Foreskin fibroblast (primary cell): ENCODE measurements at places on chromosomes 2 and 18.

- peak; percentile 80 for DNase-seq
Measured at GRCh38 chr18:34493099-34493544, 217.0 kb upstream of the DTNA start.

GRCh38 chr18:27164905-27165304, 20.2 kb downstream of the CHST9 start:
- DNase-seq = no peak

GRCh38 chr2:219078126-219078525, 17.4 kb upstream of the IHH start:
- no peak for DNase-seq

- no peak for DNase-seq
Measured at GRCh38 chr2:48944956-48945355, 189.4 kb upstream of the LHCGR start.

GRCh38 chr2:75261923-75262322, 62.6 kb upstream of the TACR1 start:
- DNase-seq = no peak

DNA sequence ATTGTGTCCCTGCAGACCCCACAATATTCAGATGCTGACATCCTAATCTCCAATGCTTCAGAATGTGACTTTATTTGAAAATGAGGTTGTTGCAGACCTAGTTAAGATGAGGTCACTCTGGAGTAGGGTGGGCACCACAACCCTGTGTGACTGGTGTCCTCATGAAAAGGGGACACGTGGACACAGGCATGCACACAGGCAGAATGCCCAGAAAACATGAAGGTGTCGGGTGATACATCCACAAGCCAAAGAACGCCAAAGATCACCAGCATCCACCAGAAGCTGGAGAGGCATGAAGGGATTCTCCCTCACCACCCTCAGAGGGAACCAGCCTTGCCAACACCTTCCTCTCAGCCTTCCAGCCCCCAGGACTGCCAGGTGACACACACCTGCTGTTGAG, 69.3 kb downstream of the AFF3 start:
- DNase-seq = no peak

DNA sequence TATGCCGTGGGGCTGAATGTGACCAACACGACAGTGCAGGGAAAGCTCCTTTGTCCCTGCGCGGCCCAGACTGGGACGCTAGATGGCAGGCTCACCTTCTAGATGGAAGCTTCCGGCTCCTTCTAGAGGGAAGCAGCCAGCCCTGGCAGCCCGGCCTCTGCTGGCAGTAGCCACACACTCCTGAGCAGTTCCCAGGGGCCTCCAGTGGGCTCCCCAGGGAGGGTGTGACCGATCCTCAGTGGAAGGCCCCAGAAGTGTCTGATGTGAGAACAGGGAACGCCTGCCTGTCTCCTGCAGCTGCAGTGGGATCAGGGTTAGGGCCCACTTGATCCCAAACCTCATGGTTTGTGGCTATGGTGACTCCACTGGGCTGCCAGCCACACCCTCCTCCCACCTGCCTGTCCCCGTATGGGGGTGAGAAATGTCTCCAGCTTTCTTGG, 48.5 kb upstream of the LRPPRC start:
- peak; percentile 70 for DNase-seq

GRCh38 chr18:39732918-39733317, 2167.3 kb upstream of the CELF4 start:
- DNase-seq = no peak

DNA sequence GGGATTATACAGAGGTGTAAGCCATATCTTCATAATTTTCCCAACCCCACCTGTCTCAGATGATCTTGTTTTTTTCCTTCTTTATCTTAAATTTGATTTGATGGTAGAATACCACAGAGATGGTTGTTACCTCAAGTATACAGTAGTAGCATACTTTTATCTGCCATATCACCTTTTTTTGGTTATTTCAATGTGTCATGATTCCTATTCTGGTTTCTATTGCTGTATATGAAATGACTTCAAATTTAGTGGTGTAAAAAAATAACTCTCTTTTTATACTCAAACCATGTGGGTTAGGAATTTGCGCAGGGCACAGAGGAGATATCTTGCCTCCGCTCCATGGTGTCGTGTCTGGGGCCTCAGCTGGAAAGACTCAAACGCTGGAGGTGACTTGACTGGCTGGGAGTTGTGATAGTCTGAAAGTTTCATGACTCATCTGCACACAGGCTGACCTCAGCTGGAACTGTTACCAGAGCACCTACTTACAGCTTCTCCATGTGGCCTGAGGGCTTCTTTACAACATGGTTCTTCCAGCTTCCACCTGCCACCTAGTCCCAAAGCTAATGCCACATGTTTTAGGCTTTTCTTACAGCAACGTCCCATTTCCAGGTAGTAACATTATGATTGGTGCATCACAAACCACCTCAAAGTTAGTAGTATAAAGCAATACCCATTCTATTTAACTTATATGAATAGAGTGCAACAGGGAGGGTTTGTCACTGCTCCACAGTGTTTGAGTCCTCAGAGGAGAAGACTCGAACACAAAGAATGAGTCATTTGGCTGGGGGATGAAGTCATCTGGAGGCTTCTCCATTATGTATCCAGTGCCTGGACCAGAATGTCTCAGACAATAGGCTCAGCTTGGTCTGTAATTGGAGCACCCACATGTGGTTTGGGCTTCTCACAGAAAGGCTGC, 82.3 kb upstream of the XPO1 start:
- DNase-seq = peak; percentile 77

- DNase-seq = no peak
Measured at GRCh38 chr2:240603081-240603835, 16.7 kb downstream of the CAPN10 start.

GRCh38 chr18:79738581-79739439, 58.9 kb upstream of the KCNG2 start:
- no peak for DNase-seq

GRCh38 chr2:43102366-43103092, 123.9 kb downstream of the ZFP36L2 start:
- DNase-seq = no peak

DNA sequence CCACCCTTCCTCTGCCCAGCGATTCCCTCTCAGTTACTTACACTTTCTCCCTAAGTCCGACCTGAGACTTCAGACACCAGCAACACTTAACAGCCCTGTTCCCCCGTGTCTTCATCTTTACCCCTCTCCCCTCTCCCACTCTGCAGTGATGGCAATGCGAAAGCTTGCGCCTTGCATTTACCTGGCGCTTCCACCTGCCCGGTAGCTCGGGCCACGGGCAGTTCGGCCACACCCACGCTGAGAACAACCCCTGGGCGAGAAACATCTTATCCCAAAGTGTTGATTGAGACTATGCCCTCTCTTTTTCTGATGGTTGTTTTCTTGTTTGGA, 558 bp downstream of the DNAJC10 start:
- DNase-seq = no peak

- DNase-seq = peak; percentile 2
Measured at GRCh38 chr2:41736105-41736567, 311.7 kb upstream of the PKDCC start.

GRCh38 chr18:67001052-67001451, 397.2 kb upstream of the CDH19 start:
- DNase-seq = no peak

DNA sequence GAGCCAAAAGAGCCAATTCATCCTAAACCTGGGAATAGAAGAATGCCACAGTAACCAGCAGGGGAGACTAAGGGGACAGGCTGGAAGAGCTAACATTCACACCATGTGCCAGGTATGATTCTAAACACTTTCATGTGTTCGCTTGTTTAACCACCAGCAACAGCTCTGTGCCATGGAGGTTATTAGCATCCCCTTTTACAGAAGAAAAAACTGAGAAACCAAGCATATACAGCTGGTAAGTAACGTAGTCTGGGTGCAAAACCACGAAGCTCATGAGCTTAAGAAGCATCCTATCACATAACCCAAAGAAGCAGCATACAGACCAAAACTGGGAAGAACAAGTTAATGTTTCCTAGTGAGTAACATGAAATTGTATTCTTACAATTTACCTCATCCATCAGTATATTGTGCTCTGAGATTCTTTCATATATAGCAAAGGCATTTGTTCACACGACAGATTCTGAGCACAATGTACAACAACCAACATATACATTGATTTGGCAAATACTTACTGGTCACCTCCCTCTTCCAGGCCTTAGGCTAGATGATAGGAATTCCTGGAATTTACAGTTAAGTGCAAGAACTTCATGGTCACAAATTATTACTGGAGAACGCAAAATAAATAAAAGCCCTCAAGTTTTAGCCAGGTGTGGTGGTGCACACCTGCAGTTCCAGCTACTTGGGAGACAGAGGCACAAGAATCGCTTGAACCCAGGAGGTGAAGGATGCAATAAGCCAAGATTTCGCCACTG, 36.5 kb upstream of the HNRNPA3 start:
- no peak for DNase-seq

DNA sequence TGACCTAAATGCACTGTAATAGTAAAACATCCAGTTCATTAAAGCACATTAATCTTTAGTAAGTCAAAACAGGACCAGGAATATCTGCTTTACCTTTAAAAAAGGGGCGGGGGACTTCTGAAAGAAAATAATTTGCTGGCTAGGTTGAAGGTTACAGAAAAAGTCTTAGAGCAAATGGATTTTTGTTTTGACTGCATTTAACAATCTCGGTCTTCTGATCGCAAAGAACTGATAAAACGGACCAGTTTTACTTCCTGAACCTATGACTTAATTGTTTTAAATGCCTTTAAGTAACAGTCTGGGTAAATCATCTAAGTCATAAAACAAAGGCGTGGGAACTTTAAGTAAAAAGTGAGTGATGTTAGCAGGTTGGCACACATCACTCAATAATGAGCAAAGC, 783 bp downstream of the BUB1 start:
- no peak for DNase-seq

DNA sequence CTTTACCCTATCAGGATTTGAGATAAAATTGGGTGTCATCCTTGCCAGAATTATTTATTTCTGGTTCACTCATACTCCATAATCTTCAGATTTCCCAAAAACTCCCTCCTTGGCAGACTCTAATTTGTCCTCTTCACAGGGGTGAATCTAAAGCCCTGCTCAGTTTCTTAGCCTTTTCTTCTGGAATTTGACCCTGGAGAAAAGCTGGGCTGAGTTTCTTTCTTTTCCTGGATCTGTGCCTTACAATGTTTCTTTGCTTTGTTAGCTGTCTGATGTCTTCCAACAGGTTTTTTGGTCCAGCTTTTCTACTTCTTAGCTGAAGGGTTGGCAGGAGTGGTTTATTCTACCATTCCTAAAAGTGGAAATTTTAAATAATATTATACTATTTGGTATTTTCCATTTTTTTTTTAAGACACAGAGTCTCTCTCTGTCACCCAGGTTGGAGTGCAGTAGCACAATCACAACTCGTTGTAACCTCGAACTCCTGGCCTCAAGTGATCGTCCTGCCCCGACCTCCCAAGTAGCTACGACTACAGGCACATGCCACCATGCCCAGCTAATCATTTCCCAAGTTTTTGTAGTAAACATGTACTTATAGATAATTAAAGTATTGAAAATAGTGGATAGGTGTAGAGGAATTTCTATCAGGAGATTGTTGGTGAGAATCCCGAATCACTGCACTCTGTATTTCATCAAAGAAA, 138.4 kb upstream of the TWIST2 start:
- peak; percentile 46 for DNase-seq

GRCh38 chr2:78301166-78301789, 724.2 kb upstream of the REG3G start:
- no peak for DNase-seq

GRCh38 chr2:216447293-216447692, 35.0 kb downstream of the SMARCAL1 start:
- no peak for DNase-seq

DNA sequence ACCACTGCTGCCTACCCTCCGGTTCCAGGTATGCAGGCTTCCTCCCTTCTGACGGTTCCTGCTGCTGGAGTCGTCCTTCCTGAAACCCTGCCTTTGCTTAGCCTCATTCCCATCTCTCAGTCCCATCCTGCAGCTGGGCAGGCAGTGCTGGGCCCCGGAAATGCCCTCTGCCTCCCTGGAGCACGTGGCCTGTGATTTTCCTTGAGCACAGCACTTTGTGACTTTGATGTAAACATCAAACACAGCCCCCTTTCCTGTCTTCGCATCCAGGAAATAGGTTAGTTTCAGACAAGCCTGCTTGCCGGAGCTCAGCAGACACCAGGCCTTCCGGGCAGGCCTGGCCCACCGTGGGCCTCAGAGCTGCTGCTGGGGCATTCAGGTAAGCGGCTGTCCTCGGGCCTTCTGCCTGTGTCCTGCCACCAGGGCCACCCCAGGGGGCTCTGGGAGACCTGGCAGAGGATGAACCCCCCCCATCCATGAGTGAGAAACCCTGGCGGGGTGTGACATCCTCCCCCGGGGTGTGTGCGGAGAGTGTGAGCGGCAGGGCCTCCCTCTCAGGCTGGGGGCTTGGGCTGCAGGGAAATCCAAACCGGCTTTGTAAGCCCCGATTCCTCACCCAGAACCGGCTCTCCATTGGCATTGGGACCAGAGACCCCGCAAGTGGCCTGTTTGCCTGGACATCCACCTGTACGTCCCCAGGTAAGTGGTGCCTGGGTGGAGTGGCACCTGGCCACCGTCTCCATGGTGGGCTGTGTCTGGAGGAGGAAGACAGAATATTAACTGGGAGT, at the start of gene ZAP70:
TSS of gene ZAP70 (plus strand) at position 281 of the 788 bp plus-strand sequence. CDS start 10,461 bp downstream, outside the sequence.
- DNase-seq = no peak

DNA sequence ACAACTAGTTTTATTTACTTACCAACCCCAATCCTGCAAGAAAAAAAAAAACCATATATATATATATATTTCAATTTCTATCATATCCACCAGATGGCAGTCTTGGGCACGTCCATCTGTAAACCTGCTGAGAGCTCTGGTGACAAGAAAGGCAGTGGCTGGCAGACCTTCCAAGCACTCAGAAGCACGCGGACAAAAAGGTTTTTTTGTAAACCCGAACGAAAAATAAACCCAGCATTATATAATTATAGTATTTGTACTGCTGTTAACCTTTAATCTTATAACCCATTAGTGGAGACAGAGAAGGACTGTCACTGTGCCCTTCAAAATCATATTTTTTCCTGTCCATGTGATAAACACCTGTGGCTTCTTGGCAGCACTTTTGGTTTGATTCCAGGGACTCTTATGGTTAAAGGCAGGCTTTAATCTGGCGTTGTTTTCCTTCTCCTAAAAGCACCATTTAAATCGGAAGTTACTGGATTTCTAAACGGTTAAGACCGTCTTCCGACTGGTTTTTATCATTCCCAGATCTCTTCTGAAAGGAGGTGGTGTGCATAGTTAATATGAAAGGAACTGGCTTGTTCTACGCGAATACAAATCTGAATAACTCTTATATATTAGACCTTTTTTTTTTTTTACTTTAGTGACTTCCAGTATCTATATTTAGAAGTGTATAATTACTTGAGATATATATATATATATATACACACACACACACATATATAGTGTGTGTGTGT, 31.0 kb upstream of the SLC3A1 start:
- peak; percentile 82 for DNase-seq
